Small intestine (tissue), 16 donors: ENCODE measurements at places on chromosomes 6 and 20. TPM values are rescaled to one million over a fixed set of nuclear protein-coding genes. Genes with fewer than 3 reads are reported as not detected.

The TUBB1 gene
- not detected for polyA plus RNA-seq

The PTCHD4 gene
- polyA plus RNA-seq, result not detected

The FARS2 gene
- 8.1 TPM for polyA plus RNA-seq

The SLC52A3 gene
- 8.8 TPM for polyA plus RNA-seq

The PCMTD2 gene
- polyA plus RNA-seq, result 15.7 TPM

The ZSCAN23 gene
- not detected for polyA plus RNA-seq

The SCRT2 gene
- not detected for polyA plus RNA-seq

The TXNDC5 gene
- polyA plus RNA-seq, result 87.4 TPM

The TOMM6 gene
- 166 TPM for polyA plus RNA-seq

The HSD17B8 gene
- polyA plus RNA-seq, result 30.9 TPM
